ENCODE measurements at places on chromosomes 6 and 20. TPM values are rescaled to one million over a fixed set of nuclear protein-coding genes. Genes with fewer than 3 reads are reported as not detected.

DNA sequence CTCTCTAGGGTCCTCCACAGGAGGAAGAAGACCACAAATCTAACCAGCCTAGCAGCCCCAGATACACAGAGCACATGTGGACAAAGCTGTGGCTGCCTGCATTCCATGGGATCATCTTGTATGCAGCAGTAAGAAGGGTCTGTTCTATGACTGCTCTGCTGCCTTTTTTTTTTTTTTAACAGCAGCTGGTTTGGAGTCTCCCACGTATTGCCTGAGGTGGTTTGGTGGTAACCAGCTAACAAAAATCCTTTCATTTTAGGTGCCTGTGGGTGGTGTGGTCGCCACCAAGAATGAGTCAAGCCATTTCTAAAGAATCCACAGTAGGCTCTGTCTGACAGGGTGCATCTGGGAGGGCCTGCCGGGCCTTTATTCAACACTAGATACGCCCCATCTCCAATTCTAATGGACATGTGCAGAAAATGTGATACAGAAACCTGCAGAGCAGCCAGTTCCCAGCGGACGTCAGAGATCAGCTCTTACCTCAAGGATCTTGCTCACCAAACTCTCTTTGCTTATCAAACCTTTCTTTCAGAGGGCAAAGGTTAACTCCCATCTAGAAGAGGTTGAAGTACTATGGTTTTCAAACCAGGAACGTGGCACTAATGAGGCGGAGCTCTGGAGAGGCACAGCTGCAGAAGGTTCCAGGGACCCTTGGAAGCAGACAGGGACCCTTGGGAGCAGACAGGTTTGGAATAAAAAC, 32.0 kb downstream of the GNAS-AS1 start:
- DNase-seq = no peak

DNA sequence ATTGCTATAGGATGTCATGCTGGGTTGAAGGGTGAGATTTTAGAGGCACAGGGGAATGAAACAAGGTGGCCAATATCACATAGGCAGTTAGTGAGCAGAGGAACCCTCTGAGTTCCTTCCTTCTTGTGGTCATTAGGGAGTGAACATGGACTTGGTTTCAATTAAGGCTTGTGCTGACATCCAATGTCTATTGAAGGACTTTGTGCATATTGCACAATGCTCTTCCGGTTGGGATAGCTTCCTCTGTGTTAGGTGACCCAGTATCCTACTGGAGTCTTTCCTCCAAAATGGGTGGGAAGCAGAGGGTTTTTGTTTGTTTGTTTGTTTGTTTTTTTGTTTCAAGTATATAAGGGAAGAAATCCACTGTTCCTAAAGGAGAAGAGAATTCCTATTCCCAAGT, 98.5 kb downstream of the HDGFL1 start:
- DNase-seq = no peak

- no peak for DNase-seq
Observed at GRCh38 chr6:147579667-147580066, 71.2 kb downstream of the SAMD5 start.

DNA sequence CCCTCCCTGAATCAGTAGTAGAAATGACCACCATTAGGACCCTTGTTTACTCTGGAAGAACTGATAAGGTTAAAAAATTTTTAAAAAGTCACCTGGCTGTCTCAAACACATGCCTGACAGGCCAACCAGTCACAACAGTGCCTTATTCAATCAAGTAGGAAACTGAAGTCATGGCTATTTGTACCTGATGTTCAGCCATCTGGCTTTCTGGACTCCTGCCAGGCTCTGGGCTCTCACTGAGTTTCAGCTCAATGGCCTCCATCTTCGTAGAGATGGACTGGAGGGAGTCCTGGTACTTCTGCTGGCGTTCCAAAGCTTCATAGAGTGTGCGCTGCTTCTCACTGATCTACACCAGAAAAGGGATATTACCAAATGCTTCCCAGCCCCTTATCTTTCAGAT, 343.8 kb downstream of the SYNE1 start:
- no peak for DNase-seq

DNA sequence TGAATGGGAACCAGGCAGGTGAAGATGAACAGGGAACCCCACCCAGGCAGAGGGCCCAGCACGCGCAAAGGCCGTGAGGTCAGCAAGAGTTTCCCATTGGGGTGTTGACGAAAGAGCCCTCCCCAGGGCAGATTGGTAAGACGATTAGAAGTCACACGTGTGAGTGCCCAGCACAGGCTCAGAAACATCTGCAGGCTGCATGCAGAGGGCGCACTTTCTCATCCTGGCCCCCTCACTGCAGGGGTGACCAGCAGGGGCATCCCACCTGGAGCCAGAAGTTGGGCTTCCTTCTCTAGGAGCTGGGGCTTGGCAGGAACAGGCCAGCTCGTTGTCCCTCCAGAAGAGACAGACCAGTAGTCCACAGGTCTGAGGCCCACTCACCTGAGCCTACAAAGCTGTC, 38.4 kb downstream of the VSTM2L start:
- no peak for DNase-seq

DNA sequence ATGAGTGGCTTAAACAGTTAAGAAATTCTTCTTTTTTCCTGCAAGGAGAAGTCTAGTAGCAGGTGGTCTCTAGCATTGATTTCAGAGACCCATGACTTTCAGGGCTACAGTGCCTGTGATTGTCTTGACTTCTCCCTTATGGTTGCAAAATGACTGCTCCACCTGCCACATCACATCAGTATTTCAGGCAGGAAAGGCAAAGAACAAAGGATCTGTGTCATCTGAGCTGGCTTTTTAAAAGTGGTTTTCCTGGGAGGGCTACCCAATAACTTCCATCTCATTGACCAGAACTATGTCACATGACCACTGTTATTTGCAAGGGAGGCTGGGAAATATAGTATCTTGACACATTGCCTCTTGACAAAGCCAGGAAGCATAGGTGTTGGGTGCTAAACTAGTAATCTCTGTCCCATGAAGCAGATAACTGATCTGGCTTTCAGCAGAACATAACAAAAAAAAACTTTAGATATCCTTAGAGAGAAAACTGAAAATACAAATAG, 226.2 kb downstream of the DHX35 start:
- DNase-seq = no peak

- DNase-seq = no peak
Observed at GRCh38 chr20:34829191-34829590, 3.7 kb upstream of the NCOA6 start.

DNA sequence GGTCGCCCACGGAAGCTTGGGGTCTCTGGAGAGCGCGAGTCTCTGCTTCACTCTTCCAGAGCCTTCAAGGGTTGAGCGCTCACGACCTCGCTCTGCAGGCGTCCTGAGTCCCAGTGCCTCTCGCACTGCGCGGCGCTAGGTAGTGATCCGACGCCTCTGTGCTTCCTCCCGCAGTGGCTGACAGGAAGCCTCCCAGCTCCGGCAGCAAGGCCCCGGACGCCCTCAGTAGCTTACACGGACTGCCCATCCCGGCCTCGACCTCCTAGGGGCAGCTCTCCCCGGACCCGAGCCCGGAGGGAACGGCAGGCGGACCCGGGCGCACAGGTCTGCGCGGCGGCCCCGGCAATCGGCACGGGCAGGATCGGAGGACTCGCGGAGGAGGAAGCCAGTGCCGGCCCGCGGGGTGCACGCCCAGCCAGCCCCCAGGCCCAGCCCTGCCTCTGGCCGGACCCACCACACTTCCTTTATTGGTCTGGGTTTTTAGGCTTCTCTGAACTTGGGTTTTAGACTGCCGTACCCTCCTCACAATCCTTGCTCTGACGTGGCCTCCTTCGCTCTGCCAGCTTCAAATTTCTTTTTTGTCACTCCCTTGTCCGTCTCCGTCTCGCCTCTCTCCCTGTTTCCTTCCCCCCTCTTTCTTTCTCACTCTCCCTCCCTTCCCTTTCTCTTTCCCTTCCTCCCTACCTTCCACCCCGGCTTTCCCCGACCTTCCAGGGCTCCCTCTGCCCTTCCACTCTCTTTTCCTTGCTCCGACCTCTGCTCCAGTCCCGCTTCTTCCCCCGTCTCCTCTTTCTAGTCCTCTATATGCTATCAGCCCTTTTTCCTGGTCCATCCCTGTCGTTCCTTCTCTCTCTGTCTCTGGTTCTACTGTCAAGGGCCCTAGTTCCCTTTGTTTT, 9.1 kb downstream of the PAX1 start:
- DNase-seq = no peak

- no peak for DNase-seq
Observed at GRCh38 chr6:20732896-20733295, 198.6 kb downstream of the CDKAL1 start.

DNA sequence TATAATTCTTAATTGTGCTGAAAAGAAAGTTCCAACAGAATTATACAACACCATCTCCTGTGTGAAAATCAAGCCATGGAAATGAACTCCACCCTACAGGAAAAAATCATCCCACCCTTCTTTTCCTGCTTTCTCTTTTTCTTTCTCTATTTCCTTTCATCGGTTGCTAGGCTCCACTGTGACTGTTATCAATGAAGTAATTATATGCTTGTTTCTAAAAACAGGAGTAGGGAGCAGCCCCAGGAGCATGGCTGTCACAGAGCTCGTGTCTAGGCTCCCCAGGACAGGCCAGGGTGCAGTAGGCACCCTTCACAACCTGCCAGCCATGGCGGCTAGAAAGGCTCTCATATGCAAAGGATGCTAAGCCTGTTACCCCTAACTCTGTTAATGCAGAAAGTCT, 13.0 kb downstream of the MPC1 start:
- no peak for DNase-seq

DNA sequence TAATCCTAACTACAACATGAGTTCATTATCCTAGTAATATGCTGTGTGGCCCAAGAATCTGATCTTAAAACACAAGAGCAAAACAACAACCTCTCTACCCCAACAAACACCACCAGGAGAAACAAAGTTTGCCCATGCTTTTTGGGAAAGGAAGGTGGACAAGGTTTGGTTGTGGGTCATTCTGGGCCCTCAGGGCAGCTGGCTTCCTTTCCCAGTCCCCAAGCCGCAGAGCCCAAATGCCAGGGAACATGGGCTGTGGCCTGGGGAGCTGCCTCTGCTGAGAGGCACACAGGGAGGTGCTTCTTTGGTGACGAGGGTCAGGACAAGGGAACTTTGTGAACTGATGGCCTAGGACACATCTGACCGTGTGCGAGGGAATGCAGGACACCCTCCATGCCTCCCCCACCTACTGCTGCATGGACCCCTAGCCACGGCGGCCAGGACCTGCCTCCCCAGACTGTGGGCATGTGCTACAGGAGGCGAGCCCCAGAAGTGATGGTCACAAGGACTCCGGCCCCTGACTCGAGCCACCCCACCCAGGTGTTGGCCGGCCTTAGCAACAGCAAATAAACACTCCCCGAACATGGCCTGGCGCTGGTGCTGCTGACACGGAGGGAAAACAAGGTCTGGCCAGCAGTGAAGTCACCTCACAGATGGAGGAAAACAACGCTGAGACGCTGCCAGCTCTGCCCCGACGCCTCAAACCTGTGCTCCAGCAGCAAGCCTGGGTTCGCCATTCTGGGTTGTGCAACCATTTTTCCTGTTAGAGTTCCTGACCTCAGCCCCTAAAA, 55.6 kb downstream of the RRBP1 start:
- peak; percentile 81 for DNase-seq

GRCh38 chr6:44967481-44967880, 360.6 kb upstream of the RUNX2 start:
- no peak for DNase-seq

GRCh38 chr6:39897698-39898097, 36.6 kb downstream of the MOCS1 start:
- no peak for DNase-seq

Gene SIRPB1
- 5.2 TPM for total RNA-seq

Gene VIP
- total RNA-seq = 156 TPM

Gene BMP6
- total RNA-seq = 1.5 TPM

Gene ZSCAN12
- 6.1 TPM for total RNA-seq

Gene RALGAPA2
- total RNA-seq = 19.9 TPM

Gene EYS
- total RNA-seq = not detected

Gene VGLL2
- total RNA-seq = not detected

Gene MYT1
- total RNA-seq = 0.27 TPM

Gene CST2
- not detected for total RNA-seq

Gene OR2H1
- total RNA-seq = not detected
